Colonic mucosa (tissue), 4 donors: ENCODE measurements at places on chromosomes 2 and 18.

GRCh38 chr2:225806105-225806504 lies 406.6 kb downstream of the NYAP2 start:
- DNase-seq, result no peak

GRCh38 chr2:96977631-96978195 lies 8.7 kb downstream of the FAM178B start:
- no peak for DNase-seq

GRCh38 chr18:45324495-45325113 lies 290.7 kb upstream of the SLC14A2 start:
- DNase-seq, result peak; percentile 22

- DNase-seq, result no peak
Measured at GRCh38 chr2:212193056-212193455, 345.5 kb downstream of the ERBB4 start.

GRCh38 chr2:214293593-214293992 lies 117.3 kb upstream of the VWC2L start:
- no peak for DNase-seq

DNA sequence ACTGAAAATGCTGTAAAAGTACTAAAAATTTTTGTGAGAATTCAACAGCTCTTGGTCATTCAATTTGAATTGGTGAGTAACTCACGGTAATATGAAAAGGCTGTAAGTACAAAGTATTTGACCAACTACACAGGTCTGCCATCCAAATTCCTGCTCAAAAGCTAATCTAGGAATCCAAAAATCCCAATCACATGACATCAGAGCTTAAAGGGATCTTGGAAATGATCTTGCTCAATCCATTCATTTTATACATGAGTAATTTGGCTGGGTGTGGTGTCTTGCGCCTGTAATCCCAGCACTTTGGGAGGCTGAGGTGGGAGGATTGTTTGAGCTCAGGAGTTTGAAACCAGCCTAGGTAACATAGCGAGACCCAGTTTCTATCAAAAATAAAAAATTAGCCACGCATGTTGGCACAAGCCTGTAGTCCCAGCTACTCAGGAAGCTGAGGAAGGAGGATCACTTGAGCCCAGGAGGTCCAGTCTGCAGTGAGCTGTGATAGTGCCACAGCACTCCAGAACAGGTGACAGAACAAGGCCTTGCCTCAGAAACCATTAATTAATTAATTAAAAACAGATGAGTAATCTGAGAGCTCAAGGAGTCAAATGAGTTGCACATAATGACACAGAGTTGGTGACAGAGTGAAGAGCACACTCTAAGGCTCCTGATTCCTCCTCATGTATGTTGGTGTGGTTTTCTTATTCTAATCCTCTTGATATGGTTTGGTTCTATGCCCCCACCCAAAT lies 19.8 kb downstream of the SPIRE1 start:
- DNase-seq, result no peak

DNA sequence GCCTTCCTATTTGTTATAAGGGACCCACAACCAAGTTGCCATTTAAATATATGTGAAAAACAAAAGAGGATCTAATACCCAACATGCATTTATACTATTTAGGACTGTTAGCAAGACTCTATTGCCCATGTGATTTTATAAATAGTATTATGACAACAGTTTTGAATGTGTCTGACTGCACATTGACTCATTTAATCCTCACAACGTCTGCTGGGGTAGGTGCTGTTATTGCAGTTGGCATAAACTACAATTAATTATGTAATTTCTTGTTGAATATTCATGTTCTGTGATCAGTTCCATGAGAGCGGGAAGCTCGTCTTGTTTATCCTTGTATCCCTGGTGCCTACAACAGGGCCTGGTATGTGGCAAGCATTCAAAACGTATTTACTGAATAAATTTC lies 53.7 kb downstream of the SH2D6 start:
- DNase-seq, result no peak

DNA sequence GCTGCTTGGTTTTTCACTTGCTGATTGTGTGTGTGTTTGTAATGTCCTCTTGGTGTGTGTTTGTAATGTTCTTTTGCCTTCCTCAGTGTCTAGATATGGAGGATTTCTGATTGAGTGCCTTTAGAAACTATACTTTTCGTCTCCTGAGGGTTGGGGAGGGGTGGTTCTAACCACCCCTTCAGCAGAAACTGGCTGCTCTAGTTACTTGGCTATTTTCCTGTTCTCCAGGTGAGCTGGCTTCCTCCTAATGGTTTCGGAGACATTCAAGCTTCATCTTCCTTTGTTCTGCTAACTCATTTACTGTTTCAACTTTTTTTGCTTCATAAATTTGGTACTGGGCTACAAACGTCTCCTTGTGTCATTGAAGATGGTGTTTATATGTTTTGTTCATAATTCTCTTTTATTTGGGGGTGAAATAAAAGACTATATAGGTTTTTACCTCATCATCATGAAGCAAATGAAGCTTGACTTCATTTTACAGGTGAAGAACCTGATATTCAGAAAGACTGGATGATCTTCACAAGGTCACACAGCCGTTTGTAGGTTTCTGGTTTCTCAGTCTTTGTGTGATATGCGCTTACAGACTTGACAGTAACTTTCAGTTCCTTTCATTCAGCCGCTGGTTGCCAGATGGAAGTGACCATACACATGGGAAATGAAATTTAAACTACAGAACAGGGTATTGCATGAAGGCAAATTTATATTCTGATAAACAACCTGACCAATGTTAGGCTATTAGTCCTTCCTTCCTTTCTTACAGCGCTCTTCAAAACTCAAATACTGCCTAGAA lies 238.5 kb downstream of the GALR1 start:
- DNase-seq, result no peak

DNA sequence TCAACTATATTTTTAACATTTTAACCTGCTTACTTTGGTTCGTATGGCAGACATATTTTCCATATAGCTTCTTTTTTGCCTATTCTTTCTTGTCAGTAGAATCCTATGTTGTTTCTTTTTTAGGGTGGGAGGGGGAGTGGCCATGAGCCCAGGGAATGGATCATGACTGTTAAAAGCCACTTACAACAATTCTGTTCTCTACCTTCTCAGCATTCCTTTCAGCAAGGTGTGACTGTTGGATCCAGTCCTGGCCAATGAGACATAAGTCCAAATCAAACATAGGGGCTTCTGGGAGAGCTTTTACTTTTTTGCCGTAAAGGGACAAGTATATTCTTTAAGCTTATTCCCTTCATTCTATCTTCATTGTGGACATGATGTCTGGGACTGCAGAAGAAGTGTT lies 25.0 kb upstream of the DNAH6 start:
- DNase-seq, result no peak

GRCh38 chr2:149527998-149528755 lies 59.4 kb downstream of the MMADHC start:
- no peak for DNase-seq
